Fibroblast of the conjunctiva (primary cell): ENCODE measurements at places on chromosomes 5 and 9.

- DNase-seq, result peak; percentile 99
Observed at GRCh38 chr5:172417983-172418630, 36.2 kb downstream of the SH3PXD2B start.

DNA sequence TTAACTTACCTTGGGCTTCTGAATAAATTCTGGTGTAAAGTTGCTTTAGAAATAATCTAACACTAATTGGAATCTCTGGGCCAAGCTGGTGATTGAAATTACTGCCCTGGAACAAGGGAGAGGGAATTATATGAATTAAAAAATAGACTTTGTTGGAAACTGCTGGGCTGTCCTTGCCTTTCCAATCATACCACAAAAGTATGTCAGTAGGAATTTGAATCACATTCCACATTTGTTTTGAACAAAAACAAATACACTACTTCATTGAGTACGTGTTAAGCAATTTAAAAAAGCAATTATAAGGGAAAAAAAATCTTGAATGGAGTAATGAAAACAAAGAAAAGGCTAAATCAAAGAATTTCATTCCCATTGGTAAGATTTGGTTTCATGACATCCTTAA is 102.5 kb upstream of the SREK1 start:
- no peak for DNase-seq

- DNase-seq, result no peak
Observed at GRCh38 chr5:36619012-36619635, 12.7 kb downstream of the SLC1A3 start.

DNA sequence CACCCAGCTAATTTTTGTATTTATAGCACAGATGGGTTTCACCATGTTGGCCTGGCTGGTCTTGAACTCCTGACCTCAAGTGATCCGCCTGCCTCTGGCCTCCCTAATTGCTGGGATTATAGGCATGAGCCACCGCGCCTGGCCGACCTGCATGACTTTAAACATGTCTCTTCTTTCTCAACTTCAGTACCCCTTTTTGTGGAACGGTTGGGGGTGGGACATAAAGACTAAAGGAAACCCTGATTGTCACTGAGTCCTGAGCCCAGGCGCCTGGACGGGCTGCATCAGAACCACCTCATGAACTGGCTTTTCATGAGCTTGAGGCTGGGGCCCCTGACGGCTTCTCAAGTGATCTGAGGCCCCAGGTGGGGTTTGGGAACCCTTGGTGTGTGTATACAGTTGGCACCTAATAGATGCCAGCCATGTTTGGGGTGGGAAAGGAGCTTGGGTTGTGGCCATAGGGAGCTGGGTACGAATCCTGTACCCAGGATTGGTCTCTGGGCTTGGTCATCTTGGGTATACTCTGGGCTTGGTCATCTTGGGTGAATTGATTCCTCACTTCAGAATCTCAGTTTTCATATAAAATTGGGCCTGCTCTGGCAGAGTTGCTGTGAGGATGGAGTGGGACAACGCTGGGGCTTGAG is 2.2 kb downstream of the GRK6 start:
- DNase-seq, result no peak

- no peak for DNase-seq
Observed at GRCh38 chr9:91158286-91158685, 203.4 kb downstream of the AUH start.

DNA sequence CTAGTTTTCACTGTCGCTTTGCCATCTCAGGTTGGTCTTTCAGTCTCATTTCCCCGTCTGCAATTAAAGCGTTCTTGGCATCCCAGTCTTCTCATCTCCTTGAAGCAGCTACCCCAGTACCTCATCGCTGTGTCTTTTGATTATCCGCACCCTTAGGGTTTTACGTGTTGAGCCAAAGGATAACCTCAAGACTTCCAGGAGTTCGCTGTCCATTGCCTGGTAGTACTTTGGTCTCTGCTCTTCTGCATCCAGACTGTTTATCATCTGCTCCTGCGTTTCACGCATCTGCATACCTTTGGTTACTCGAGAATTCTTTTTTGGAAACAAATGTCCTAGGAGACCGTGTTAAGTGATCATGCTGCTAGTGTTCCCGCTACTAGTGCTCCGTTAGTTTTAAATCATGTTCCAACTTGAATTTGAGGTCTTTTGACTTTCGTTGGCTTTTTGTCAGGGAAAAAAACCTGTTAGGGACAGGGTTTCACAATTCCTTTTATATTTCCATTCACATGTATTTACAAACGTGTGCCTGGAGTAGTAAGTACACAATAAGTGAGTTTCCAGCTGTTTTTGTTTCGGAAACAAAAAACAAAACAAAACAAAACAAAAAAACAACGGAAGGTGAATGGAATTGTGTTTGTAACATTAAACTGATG is 888 bp downstream of the RABGAP1 start:
- DNase-seq, result no peak

- DNase-seq, result no peak
Observed at GRCh38 chr9:74092491-74092834, 404.7 kb upstream of the RORB start.

DNA sequence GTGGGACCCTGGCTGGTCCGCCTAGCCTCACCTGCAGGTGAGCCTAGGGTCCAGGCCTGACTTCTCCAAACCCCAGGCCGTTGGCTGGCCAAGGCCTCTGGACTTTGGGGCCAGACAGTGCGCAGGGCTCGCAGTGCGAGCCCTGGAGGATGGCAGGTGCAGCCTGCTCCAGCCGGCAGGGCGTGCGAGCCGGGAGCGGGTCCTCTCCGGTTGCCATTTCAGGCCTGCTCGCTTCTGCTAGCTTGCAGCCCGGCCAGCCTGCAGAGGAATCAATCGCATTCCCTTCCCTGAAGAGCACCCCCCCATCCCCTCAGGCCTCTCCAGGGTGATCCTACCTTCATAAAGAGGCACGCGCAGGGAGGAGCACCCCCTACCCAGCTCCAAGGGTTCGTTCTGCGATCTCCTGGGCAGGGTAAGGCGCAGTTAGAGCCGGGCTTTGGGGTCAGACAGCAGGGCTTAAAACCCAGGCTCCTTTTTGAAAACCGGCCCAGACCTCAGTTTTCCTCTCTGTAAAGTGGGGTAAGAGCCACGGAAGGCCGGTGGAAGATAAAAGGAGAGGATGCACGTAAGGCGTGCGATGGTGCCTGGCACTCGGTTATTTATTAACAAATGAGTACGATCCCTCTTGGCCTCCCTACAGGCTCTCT is 6.2 kb downstream of the BARHL1 start:
- no peak for DNase-seq

GRCh38 chr5:135714126-135714894 is 120.2 kb upstream of the SLC25A48 start:
- no peak for DNase-seq

DNA sequence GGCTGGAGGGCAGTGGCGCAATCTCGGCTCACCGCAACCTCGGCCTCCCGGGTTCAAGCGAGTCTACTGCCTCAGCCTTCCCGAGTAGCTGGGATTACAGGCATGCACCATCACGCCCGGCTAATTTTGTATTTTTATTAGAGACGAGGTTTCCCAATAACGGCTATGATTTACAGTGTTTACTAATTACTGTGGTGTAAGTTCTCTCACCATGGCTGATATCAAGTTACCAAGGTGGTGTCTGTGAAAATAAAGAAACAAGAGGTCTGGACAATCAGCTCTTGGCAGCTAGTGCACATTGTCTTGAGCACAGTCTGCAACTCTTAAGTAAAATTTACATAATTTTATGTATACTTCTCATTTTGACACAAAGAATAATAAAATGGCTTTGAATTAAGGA is 385.5 kb upstream of the COX7C start:
- no peak for DNase-seq

DNA sequence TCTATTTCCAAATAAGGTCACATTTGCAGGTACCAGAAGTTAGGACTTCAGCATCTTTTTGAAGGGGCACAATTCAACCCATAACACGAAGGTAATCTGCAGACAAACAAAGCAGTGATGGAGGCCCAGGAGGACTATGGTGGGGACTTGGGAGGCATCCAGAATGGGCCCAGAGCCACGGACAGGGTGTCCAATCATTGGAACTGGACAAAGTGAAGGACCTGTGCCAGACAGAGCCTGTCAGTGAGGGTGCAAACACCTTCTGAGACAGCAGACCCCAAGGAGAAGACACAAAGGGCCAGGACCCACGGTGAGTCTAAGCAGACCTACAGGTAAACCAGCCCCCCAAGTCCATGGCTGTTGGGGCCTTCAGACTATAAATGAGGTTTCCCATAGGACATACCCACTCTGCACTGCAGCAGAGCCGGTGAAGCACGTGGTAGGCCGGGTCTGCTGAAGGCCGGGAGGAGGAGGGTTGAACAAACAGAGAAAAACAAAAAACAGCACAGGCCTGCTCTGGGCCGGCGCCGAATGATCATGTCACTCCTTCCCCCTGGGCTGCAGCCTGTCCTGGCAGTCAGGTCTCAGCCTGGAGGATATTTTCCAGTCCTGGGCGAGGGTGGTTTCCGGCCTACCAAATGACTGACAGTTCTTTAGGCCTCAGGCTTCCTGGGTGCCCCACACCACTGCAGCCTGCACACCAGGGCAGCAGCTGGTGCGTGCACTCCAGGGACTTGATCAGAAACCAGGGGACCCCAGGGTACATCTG is 84.4 kb downstream of the COL23A1 start:
- DNase-seq, result no peak

- DNase-seq, result no peak
Observed at GRCh38 chr9:36292641-36293040, 34.4 kb upstream of the GNE start.

GRCh38 chr5:68450245-68450852 is 234.8 kb downstream of the PIK3R1 start:
- DNase-seq, result peak; percentile 39

DNA sequence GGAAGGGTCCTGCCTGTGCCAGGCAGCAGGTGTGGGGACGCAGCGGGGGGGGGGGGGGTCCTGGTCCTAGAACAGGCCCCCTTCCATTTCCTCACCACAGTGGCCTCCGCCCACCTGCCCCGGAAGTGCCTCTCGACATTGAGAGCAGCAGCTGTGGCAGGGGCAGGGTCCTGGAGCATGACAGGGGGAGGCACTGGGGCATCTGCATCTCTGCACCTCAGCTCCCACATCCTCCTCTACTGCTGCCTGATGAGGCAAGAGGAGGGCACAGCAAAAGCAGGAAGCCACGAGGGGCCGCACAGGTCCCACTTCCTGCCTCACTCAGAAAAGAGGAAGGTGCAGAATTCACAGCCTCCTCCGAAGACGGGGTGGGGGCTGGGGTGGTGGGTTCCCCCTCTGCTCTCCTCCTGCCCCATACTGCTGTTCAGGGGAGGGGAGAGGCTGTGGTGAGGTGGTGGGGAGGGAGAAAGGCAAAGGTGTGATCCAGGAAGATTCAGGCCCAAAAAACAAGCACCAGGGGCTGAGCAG is 14.8 kb downstream of the AKNA start:
- DNase-seq, result no peak

GRCh38 chr5:67619636-67620035 is 423.0 kb upstream of the CD180 start:
- DNase-seq, result no peak

DNA sequence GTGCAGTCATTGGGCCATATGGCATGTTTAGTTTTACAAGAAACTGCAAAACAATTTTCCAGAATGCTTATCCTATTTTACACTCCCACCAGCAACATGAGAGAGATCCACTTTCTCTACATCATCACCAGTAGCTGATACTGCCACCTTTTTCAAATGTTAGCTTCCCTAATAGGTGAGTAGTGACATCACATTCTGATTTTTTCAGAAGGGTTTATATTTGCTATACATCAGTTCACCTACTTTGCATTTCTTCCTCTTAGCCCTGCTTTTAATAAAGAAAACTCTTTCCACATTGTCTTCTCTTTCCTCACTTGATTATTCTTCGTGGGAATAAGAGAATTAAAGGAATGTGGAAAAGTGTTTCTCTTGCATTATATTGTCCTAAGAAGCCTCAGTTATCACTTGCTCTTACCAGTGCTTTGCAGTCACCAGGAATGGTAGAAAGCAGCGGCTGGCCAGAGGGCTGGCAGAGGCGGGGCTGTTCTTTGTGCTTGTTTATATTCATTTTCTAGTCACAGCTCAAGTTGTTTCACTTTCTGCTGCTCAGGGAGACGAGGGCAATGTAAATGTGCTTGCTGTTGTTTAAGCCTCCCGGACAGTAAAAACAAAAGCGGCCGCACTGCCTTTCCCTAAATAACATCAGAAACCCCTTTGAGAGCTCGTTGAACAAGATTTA is 164.8 kb downstream of the HSD17B3 start:
- DNase-seq, result peak; percentile 85

DNA sequence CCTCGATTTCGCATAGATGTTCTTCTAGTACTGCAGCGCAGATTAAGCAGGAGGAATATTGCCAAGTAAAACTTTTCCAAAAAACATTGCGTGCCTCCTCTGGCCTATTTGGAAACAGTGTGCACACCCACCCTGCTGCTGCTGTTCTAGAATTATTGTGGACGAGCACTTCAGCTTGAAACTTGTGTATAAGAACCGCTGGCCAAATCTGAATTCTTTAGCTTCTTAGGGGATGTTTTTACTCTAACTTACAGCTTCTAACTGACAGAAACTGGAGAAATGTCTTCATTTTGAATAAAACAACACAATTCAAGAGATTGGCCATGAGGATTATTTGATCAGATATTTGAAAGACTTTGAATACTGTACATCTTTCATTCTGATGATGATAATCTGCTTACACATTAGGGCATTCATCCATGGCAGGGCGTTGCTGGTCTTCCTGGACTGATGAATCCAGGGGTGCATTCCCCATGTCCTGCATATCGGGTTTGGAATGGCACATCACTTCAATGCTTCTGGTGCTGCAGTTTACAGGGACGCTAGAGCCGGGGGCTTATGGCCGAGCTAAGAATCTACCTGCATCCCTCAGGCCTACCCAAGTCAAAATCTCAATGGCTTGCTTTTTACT is 6.5 kb downstream of the ADAMTS16 start:
- DNase-seq, result no peak

- DNase-seq, result no peak
Observed at GRCh38 chr5:129696636-129697035, 51.3 kb upstream of the MINAR2 start.

DNA sequence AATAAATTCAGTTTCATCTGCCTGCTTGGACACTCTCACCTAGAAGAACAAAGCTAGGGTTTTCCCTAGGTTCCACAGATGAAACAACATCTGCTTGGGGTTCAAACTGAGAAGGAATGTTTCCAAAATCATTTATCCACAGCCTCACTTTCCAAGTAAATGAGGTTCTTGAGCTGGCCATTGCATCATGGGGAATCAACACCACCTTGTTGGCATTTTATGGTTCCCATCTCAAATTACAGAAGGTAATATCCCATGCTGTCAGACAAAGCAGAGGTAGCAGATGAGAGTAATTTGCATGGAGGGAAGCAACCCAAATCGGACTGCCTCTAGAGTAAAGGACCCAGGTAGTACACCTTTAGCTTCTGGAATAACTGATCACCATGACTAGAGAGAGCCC is 10.5 kb upstream of the NR4A3 start:
- DNase-seq, result no peak
